Mesenchymal stem cell (in vitro differentiated cells and primary cell): ENCODE measurements at places on chromosomes 13 and 19.
A peak's percentile ranks its signal among the peaks of the same experiment; 100 is the strongest.

DNA sequence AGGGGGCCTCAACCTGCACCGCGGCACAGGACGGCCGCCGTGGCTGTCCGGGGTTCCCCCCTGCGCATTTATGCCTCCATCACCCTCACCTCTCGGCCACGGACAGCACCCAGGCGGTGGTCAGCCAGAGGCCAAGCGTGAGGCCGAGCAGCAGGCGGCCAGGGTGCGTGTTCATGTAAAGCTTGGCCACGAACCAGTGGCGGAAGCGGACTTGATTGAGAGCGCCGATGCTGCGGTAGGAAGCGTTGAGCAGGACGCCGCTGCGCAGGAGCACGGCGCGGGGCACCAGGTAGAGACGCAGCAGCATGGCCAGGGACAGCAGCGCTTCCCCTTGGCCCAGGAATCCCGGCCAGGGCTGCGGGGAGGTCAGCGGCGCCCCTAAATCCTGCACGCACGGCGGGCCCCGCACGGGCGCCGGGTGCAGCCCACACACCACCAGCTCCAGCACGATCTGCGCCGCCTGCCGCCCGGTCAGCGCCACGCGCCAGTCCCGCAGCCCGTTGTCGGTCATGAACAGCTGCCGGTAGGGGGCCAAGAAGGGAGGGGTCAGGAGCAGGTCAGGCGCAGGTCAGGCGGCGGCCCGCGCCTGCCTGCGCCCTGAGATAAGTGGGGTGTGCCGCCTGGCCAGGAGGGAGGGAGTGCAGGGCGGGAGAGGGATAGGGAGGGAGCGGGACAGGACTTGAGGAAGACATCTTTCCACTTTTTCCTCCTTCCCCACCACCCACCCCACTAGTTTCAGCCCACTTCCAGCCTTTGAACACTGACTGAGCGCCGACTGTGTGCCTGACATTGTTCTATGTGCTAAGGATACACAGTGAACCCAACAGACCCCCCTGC, 6.5 kb downstream of the KCNN4 start:
- peak overlapping the region; percentile 37 for H3K4me3 ChIP-seq
- H3K27me3 ChIP-seq = no peaks in the 10 kb centered on the region
- peak; percentile 69 for DNase-seq
- H3K27ac ChIP-seq = no peak overlapping the region
- H3K36me3 ChIP-seq = peaks cover 42% of the 10 kb centered on the region
- H3K4me1 ChIP-seq = peaks cover 27% of the 10 kb centered on the region

DNA sequence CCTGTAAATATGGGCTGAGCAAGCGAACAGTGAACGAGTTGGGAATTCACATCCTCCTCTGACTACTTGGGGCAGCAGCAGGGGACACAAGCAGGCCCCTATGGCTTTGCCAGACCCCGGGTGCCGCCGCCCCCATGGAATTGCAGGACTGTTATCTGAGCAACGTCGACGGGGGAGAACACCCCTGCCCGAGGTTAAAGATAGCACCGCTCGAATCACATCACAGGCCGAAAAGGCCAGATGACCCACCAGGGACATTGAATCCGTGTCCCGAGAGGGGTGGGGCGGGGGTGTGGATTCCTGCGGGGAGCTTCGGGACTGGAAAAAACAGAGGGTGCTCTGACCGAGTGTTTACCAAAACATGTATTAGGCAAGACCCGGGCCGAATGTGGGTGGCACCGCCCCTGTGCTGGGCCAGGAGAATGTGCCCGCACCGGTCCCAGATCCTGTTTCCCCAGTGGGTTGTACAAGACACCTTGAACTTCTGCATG, 9.1 kb downstream of the FEM1A start:
- DNase-seq = no peak
- H3K36me3 ChIP-seq = peaks cover 7% of the 10 kb centered on the region
- no peaks in the 10 kb centered on the region for H3K27me3 ChIP-seq
- no peak overlapping the region for H3K4me3 ChIP-seq
- H3K4me1 ChIP-seq = peaks cover 2% of the 10 kb centered on the region

DNA sequence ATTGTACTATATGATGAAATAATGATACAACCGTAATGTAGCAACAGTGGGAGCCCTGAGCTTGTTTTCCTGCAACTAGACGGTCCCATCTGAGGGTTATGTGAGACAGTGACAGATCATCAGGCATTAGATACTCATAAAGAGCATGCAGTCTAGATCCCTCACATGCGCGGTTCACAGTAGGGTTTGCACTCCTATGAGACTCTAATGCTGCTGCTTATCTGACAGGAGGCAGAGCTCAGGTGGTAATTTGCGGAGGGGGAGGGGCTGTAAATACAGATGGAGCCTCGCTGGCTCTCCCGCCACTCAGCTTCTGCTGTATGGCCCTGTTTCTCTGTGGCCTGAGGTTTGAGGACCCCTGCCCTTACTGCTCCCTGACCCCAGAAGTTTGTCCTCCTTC, 13.7 kb downstream of the EPHX3 start:
- H3K4me3 ChIP-seq = no peak overlapping the region
- H3K36me3 ChIP-seq = no peaks in the 10 kb centered on the region
- H3K27me3 ChIP-seq = no peaks in the 10 kb centered on the region
- no peak for DNase-seq
- H3K4me1 ChIP-seq = peaks cover 10% of the 10 kb centered on the region

DNA sequence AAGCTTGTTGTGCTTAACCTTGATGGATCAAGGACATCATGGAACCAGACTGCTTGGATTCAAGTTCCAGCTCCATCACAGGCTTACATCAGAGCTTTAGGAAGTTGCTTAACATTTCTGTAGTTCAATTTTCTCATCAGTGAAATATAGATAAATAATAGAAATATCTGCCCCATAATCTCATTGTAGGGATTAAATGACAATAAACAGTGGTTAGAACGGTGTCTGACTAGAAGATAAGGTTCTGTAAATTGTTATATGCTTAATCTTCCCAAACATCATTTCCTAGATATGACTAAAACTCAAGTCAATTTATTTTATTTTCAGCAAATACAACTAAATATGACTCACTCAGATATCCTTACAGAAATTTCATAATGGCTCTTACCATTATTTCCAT, 83.5 kb downstream of the SLITRK1 start:
- H3K4me1 ChIP-seq = no peaks in the 10 kb centered on the region
- no peaks in the 10 kb centered on the region for H3K36me3 ChIP-seq
- peak; percentile 3 for DNase-seq
- H3K27ac ChIP-seq = no peak overlapping the region
- H3K27me3 ChIP-seq = no peaks in the 10 kb centered on the region

DNA sequence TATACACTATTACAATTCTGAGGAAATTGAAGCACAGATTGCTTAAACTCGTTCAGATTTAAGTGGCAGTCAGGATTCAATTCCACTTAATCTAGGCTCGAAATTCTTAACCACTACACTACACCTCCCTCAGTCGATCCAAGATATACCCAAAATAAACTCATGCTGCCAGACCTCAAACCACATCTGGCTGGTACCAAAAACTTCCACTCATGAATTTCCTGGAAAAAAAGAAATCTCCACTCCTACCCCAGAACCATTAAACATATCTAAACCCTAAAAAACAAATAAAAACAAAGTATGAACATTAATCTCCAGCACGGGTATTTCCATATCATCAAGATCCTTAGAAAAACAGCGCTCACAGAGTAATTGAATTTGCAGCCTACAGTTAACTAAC, 1.1 kb downstream of the ZFP30 start:
- H3K27me3 ChIP-seq = no peaks in the 10 kb centered on the region
- peaks cover 17% of the 10 kb centered on the region for H3K36me3 ChIP-seq
